ENCODE measurements at places on chromosomes 7 and 10. TPM values are rescaled to one million over a fixed set of nuclear protein-coding genes. Genes with fewer than 3 reads are reported as not detected.

- no peak for DNase-seq
Observed at GRCh38 chr7:116576350-116577319, 51.8 kb downstream of the CAV1 start.

The HOXA3 gene
- total RNA-seq = 30.2 TPM

- no peak for DNase-seq
Observed at GRCh38 chr7:82594665-82595064, 151.1 kb upstream of the CACNA2D1 start.

GRCh38 chr10:127040756-127041155, 135.5 kb downstream of the DOCK1 start:
- no peak for DNase-seq

The SLC16A9 gene
- total RNA-seq = 0.13 TPM

DNA sequence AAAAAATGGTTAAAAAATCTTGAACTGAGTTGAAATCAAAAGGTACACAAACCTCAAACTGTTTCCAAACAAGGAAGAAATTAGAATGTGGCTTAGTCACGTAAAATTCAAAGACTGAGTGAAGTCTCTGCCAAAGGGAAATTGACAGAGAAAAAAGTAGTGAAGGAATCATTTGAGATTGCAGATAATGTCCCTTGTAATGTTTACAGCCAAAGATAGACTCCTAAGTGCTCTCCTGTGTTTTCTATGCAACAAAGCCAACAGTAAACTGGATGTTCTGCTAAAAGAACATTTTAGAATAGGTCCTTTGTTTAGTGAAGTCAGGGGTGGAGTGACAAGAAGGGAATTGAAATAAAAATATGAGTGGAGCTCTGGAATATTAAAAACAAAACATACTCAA, 117.9 kb downstream of the ITGA8 start:
- no peak for DNase-seq

GRCh38 chr7:19491821-19492452, 216.9 kb downstream of the POLR1F start:
- DNase-seq = peak; percentile 12

GRCh38 chr10:126955934-126956711, 50.9 kb downstream of the DOCK1 start:
- no peak for DNase-seq

The SLC16A12 gene
- total RNA-seq = not detected

The ATP6V1F gene
- total RNA-seq = 151 TPM

The HNRNPH3 gene
- total RNA-seq = 143 TPM

GRCh38 chr7:24979470-24979862, 512 bp downstream of the OSBPL3 start:
- DNase-seq = no peak

DNA sequence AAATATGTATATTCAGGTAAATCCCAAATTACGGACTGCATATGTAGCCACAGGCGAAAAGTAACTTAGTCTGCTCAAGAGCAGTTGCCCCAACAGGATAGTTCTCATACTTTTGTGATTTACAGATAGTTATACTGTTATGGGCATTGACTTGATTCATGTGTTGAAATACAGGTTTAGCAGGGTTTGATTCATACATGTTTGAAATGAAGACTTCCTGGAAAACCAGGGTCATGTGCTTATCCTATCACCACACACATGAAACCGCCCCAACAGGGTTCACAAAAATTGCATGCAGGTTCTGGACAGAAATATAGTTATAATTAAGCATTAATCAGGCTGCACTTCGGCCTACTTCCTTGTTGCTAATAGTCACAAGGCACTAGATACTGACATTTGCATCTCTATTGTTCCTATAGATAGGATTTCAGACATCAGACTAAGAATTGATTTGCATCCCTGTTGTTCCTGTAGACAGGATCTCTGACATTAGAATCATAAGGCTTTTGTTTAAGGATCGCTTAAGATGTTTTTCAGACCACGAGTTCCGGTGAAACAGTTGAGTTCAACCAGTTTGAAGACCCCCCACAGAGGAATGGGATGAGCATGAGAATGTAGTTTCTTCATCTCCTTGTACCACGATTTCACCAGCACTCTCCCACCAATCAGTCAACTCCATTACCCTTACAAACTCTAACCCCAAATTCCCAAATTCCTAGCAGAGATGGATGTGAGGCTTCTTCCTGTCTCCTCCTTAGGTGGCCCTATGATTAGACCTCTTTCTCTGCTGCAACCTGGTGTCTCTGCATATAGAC, 2.0 kb upstream of the ZNF398 start:
- no peak for DNase-seq

DNA sequence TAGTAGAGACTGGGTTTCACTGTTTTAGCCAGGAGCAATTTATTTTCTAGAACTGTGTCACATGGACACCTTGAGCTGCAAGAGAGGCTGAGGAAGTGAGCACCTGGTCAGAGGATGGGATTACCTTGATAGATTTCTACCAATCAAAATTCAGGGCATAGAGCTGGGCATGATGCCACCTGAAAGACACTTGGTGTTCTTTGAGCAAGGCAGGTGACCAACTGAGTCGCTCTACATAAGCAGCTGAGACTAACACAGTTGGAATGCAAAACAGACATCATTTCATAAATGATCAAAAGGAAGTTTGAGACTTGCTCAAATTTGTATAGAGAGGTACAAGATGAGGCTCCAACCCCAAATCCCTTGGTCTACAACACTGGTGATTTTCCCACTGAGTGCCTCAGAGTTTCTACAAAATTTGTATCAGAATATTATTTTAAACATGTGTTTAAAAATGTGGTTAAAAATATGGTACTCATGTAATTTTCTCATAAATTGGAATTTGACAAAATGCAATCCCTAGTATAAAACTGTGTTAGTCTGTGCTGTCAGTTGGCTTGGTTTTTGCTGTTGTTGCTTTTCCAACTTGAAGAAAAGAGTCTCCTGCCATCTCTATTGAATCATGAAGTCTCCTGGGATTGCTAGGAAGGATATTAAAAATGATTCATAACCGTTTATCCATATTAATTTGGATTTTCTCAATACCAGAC, 156.4 kb upstream of the MDFIC start:
- no peak for DNase-seq
